ENCODE measurements at places on chromosomes 16 and 17. TPM values are rescaled to one million over a fixed set of nuclear protein-coding genes. Genes with fewer than 3 reads are reported as not detected.
A peak's percentile ranks its signal among the peaks of the same experiment; 100 is the strongest.

The SLC5A10 gene
- under 0.01 TPM for total RNA-seq

The C1QTNF8 gene
- not detected for total RNA-seq

GRCh38 chr16:88953003-88953690 lies 23.9 kb downstream of the CBFA2T3 start:
- DNase-seq: no peak

DNA sequence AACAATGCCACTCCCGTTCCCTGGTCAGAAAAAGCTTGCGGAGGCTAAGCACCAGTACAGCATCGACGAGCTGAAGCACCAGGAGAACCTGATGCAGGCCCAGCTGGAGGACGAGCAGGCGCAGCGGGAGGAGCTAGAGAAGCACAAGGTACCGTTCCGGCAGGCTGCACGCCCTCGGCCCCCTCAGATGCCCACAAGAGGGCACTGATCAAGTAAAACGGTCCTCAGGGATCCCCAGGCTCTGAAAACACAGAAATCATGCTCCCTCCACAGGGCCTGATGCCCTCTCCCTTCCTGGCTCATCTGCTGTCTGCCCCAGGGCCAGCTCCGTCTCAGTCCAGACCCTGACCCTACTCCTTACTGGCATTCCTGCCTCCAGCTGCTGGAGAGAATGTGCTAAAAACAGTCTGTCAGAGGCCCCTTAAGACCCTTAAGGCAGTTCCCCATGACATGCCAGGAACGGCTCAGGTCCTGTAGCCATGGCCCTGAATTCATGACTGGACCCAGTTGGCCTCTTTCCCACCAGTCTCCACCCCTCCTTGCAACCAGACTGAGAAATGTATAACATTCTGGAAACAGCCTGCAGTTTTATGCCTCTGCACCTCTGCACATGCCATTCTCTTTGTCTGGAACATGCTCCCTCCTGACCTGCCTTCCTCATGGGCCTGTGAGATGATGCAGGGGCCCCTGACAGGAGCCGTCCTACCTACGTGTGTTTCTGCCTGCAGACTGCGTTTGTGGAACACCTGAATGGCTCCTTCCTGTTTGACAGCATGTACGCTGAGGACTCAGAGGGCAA lies 21.8 kb downstream of the DRC3 start:
- no peak for DNase-seq

DNA sequence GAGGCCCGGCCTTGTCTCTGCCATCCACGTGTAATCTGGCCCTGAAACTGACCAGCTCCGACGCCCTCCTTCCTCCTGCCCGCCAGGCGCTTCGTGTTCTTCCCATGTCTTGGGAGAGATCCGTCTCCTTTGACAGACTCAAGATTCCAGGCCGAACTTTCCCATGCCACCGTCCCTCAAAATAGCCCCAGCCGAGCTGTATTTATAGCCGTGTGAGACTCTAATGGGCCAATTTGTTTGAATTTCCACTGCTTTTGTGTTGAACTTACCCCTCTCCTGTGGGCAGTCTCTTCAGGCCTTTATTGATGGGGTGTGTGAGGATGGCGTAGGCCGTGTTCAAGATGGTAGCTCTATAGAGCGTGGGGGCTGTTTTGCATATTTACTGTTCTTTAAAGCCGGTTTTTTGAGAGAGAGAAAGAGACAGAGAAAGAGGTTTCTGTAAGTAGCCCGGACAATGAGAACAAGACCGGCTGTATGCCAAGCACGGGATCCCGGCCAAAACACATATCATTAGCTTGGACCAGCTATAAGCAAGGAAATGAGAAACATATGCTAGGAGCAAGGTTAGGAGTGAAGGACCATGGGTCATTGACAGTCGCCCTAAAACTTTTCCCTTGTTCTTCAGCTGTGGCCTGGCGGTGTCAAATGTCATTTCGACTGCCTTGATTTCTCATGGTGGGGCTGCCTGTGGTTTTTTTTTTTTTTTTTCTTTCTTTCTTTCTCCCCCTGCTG lies 124.5 kb upstream of the ZFHX3 start:
- peak; percentile 98 for DNase-seq

The TBC1D26 gene
- not detected for total RNA-seq

The TSEN54 gene
- total RNA-seq: 10.0 TPM

The IGFALS gene
- total RNA-seq: not detected

The GRIN2A gene
- under 0.01 TPM for total RNA-seq

GRCh38 chr16:68481636-68482035 lies 33.3 kb upstream of the SMPD3 start:
- DNase-seq: no peak

DNA sequence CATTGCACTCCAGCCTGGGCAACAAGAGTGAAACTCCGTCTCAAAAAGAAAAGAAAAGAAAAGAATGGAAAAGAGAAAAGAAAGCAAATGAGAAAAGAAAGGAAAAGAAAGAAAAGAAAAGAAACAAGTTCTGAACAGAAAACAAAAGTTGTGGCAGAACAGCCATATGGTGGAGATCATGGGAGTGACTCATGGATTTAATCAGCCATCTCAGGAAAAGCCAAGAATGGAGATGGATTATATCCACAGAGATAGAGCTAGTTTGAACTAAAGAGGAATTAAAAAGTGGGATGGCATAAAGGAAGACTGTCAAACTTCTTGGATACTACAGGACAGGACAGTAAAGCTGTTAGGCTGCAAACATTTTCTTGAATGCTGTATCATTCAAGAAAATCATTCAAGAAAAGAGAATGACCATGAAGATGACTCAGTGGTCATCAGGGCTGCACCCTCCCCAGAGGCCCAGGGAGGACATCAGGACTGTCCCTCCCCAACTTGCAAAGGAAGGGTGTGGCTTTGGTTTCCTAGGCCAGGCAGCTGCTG lies 120.6 kb downstream of the USP22 start:
- DNase-seq: peak; percentile 55

The CRYBA1 gene
- not detected for total RNA-seq

- DNase-seq: no peak
Observed at GRCh38 chr17:73987845-73988509, 215.5 kb upstream of the RPL38 start.

The PNMT gene
- total RNA-seq: not detected

- no peak for DNase-seq
Observed at GRCh38 chr17:82188001-82188961, 24.4 kb downstream of the CCDC57 start.

The CDH3 gene
- total RNA-seq: not detected

The TSPAN10 gene
- 3.0 TPM for total RNA-seq

The EVI2B gene
- total RNA-seq: 0.33 TPM

DNA sequence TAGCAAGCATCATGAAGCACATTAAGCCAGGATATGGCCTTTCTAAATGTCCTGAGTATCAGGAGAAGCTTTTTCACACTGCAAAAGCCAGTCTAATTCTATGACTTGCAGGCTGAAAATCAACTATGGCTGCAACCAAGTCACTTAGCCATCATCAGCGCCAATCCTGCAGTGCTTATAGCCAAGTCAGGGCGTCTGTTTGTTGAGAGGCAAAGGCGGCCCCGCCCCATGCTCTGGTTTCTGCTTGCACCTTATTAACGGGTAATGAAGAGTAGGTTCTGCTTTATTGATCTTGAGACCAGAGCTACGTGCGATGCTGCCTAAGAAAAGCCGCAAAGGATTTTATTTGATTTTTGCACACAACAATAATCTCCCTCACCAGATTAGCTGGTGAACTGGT lies 88.4 kb downstream of the CDH13 start:
- no peak for DNase-seq

DNA sequence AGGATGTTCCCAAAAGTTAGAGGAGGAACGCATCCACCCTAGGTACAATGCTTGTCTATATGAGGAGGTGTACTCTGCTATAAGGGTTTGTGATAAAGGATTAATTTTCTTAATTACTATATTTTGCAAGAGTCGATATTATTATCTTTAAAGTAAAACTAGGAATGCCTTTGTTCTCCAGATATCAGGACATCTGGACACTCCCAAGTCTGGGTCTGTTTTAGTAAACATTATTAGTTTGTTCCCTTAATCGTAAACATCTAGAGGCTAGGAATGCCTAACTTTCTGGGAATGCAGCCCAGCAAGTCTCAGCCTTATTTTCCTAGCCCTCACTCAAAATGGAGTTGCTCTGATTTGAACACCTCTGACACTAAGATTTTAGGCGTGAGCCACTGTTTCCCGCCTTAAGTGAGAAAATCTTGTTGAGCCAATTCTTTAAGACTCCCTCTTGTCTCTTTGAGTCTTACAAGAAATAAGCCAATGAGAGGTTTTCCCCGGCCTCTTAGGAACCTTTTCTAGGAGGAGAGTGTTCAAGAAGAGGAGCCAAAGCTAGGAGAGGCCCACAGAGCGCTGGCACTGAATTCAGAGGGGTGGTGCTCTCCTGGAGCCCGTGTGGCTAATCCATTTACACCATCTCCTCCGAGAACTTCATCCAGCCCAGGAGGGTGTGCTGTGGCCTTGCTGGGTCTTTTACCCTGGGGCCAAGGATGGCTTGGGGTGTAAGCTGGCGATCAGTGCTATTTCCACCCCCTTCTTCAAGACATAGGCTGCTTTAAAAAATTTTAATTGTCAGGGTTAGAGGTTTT lies 40.9 kb downstream of the SMARCE1 start:
- DNase-seq: no peak

- no peak for DNase-seq
Observed at GRCh38 chr17:1627182-1627981, 1.3 kb downstream of the SLC43A2 start.

DNA sequence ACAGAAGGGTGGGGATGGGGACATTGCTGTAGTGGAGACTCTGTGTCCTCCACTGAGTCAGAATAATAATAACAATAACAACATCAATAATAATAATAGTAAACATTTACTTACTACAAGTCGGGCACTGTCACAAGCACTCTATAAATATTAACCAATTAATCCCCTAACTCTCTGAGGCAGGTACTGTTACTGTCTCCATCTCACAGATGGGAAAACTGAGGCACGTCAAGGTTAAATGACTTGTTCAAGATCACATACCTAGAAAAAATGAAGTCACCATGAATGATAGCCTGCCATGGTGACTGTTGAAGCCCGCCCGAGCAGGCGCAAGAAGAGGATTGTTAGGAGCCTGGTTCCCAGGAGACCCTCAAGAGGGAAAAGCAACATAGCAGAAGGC lies 10.2 kb downstream of the PRR29 start:
- no peak for DNase-seq

The P2RX1 gene
- total RNA-seq: under 0.01 TPM

All from fibroblast of lung (primary cell).